ENCODE measurements at places on chromosomes 13 and 19.

- no peak for DNase-seq
These were observed at the start of gene PRR19 for GRCh38 chr19:42301646-42302203. Gene PRR19, plus strand, starts transcription at chr19:42302132. Its CDS starts 7,453 bp downstream, at chr19:42309585.

DNA sequence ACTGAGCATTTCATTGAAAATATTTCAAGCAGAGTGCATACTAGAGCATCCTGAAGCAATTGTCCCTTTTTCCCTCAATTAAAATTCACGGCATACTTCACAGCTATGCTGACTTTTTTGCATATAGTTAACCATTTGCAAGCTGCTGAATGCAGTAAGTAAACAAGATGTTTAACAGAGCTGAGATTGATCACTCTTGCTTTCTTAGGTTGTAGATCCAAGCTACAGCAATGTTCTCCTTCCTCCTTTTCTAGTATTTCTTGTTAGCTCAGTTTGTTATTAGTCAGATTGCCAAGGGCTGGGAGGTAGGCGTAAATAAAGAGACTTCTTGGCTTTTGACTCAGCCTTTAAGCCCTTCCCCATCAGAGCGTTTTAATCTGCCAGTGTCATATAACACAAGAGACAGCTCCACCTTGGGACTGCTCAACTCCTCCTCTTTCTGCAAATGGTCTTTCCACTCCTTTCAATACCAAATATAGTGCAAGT is at the start of gene SLITRK6:
SLITRK6 (minus strand) TSS at position 323 of the 486 bp plus-strand sequence. CDS start 2,911 bp downstream, outside the sequence.
- DNase-seq: peak; percentile 19

- DNase-seq: no peak
These were observed 211.5 kb upstream of the MIR17HG start for GRCh38 chr13:91135968-91136367.

DNA sequence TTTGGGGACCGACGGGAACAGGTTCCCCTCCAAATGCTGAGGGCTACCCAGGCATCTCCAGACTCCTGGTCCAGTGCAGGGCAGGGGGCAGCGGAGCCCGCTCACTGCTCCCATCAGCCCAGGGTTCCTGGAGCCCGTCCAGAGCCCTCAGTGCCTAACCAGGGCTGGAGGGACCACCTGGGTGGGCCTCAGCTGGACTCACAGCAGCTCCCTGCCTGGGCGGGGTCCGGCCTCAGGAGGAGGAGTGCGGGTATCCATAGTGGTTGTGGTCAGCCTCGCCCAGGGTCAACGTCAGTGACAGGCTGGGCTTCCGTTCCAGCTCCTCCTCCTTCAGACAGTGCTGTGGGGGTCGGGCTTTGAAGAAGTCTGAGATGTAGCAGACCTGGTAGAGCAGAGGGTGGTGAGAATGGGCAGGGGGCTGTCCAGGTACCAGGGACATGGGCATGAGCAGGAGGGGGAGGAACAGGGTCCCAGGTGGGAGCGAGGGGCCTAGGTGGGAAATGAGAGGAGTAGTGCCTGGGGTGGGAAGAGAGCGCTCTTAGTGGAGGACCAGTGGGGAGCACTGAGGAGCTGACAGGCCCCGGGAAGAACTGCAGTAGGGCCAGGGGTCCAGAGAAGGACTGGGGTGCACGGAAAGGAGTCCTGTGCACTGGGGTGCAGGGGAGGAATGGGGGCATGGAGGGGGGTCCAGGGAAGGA is 9.9 kb downstream of the PLPP2 start:
- DNase-seq: no peak

DNA sequence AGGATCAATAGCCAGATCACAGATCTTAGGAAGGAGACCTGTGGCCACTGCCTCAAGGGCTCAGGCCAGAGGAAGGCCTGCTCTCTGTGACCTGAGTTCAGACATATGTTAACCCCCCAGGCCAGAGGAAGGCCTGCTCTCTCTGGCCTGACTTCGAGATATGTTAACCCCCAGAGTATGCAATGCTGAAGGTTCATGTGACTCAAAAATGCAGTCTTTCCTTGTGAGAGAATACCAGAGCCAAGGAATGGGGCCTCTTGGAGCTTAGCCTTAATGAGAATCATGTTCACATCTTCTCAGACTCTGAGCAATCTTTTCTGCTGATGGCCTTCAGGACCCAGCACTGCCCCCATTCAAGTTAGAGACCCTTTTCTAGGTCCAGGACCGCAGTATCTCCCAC is 36.7 kb downstream of the MBNL2 start:
- DNase-seq: no peak

- DNase-seq: no peak
These were observed 21.5 kb downstream of the ZNF574 start for GRCh38 chr19:42097461-42097860.

GRCh38 chr19:13051557-13052165 is 51.0 kb downstream of the LYL1 start:
- DNase-seq: no peak

DNA sequence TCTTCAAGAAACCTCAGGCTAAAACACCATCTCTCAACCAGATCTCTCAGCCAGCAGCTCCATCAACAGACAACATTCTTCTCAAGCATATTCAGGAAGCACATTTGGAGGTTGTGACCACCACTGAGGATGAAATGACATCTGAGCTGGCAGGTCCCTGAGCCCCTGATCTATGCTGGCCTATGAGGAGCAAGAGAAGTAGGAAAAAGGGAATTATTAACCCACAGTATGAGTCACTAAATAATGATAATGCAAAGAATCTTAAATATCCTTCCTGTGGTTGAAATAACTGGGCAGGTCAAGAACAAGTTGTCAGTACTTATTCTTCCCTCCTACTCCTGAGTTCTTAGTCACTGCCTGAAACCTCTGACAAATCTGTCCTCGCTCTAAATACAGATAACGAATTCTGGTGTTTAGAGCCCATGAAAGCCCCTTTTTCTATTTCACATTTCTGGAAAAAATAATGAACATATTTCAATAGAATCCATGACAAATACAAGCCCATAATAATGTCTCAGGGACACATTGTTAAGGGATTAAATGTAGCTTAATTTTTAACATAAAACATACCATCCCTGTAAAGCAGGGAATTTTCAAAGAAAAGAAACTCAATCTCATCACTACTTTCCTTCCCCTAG is 225.8 kb upstream of the IRS2 start:
- peak; percentile 99 for DNase-seq

GRCh38 chr19:13920940-13921747 is 15.1 kb downstream of the CC2D1A start:
- no peak for DNase-seq

DNA sequence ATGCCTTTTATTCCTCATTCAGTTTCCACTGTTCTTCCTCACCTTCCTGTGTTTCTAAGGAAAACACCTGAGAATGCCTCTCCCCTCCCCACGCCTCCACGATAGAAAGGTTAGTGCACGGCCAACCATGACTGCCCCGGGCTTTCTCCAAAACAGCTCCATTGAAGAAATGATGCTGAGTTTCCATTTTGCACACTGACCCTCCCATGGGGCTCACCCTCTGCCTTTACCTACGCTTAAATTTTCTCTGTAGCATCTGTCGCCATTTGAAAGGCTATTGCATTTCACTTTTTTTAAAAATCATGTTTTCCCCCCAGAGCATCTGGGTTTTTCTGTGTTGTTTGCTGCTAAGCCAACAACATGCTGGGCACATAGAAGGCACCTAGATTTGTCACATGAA is 48.2 kb downstream of the ABCC4 start:
- DNase-seq: no peak

DNA sequence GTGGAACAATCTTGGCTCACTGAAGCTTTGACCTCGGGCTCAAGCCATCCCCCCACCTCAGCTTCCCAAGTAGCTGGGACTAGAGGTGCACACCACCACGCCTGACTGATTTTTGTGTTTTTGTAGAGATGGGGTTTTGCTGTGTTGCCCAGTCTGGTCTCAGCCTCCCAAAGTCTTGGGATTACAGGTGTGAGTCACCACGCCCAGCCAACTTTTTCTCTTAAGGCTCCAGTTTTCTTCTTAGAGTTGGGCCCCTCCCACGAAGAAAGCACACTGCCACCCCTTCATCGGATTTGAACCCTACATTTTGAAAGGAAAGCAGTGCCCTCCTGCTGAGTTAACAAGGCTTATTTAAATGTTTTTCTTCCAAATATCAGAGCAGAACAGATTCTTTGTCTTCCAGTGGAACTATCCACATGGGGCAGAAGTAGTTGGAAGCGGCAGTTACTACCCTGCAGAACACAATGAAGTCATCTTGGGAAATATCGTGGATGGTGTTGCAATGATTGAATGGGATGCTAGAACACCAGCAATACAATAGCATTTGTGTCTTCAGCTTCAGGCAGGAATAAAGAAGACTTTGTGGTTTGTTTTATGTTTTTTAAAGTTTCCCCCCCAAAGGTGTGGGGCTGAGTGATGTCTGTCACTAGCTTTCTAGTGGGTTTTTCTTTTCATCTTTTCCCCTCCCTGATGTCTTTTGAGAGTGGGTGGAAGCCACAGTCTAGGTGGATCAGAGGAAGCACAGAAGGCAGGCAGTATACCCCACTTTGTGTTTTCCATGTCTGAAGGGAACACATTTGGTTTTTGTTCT is 8.9 kb downstream of the ACTN4 start:
- DNase-seq: no peak

- DNase-seq: no peak
These were observed 19.1 kb upstream of the ZNF420 start for GRCh38 chr19:37059142-37059541.

DNA sequence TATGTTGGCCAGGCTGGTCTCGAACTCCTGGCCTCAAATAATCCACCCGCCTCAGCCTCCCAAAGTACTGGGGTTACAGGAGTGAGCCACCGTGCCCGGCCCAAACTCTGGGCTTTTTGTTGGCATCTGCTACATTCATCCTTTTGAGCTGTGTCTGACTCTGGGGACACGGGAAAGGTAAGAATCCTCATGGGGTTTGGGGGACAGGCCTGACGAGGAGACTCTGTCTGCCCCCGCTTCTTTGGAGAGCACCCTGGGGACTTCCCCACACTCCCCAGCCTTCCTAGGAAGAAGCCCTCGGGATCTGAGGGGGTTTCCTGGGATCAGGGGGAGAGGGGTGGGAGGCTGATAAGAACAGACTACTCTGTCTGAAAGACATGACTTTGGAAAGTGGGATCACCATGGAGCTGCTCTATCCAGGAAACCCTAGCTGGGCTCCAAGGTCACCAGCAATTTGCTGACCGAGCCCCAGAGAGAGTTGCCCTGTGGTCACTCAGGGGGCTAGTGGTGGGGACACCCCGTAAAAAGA is 8.1 kb upstream of the FCER2 start:
- DNase-seq: no peak

GRCh38 chr13:33168321-33168960 is 117.1 kb downstream of the STARD13 start:
- no peak for DNase-seq

GRCh38 chr13:75771818-75772217 is 135.7 kb downstream of the LMO7 start:
- DNase-seq: peak; percentile 55

DNA sequence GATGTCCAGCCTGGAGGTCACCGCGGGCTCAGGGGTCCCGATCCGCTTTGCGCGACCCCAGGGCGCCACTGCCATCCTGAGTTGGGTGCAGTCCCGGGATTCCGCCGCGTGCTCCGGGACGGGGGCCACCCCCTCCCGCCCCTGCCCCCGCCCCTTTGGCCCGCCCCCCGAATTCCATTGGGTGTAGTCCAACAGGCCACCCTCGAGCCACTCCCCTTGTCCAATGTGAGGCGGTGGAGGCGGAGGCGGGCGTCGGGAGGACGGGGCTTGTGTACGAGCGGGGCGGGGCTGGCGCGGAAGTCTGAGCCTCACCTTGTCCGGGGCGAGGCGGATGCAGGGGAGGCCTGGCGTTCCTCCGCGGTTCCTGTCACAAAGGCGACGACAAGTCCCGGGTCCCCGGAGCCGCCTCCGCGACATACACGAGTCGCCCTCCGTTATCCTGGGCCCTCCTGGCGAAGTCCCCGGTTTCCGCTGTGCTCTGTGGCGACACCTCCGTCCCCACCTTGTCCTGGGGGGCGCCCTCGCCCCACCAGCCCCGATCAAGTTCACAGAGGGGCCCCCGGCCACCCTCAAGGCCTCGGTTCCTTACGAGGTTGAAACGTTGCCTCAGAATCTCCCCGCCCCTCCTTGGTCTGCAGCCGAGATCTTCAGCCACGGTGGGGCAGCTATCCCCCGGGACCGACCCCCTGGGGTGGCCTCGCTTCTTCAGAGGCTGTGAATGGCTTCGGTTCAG is 1.2 kb downstream of the LDLR start:
- DNase-seq: peak; percentile 83

- DNase-seq: no peak
These were observed 394.4 kb downstream of the GPC6 start for GRCh38 chr13:93621051-93621450.

- no peak for DNase-seq
These were observed 2.3 kb upstream of the C19orf84 start for GRCh38 chr19:51392701-51393100.

GRCh38 chr13:37535501-37535900 is 63.1 kb downstream of the POSTN start:
- no peak for DNase-seq

DNA sequence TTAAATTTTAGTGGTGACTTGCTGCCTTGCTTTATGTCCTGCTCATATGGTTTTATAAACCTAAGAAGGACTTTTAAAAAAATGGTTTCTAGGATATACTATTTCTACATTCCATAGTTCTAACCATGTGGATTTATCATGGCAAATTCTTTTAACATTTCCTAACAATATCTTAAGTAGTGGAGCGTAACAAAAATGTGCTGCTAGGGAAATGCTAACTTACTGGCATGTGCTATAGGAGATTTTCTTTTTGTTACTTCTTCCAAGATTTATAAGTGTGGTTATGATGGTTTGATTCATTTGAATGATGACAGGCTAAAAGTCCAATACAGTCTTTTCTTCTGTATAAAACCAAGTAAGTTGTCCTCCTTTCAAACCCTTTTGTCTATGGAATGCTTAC is 713.7 kb downstream of the SLITRK1 start:
- peak; percentile 47 for DNase-seq

DNA sequence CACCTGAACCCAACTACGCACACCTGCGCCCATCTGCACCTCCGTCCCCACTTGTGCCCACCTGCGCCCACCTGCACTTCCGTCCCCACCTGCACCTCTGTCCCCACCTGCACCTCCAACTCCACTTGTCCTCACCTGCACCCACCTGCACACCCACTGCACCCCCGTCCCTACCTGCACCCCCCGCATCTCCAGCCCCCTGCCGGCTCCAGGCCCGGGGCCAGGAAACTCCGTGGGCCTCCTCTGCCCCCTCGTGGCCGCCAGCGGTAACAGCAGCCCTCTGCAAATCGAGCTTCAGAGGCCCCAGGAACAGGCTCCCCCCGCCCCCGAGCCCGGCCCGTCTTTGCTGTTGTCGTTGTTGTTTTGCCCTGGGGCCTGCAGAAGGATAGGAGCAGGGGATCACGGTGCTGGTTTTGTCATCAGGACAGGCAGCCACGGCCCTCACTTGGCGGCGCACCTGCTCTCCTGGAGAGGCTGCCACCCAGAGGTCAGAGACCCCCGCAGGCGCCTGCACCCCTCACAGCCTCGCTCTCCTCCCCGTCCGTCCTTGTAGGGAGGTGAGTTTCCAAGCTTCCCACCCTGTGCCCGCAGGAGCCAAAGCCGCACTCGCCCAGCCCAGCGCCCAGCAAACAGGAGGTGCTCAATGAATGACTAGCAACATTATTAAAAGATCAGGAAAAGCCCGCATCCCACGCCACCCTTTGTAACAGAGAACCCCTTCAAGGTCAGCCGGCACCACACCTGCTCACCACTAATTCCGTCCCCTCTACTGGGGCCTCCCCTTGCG is 65.4 kb downstream of the GNG7 start:
- no peak for DNase-seq

GRCh38 chr13:112855859-112856258 is 113.2 kb upstream of the MCF2L start:
- no peak for DNase-seq

Data from fibroblast of skin of left biceps (primary cell).